Activated CD4-positive, alpha-beta T cell treated with anti-CD3 and anti-CD28 coated beads, Interleukin-2, amount 10 ng/mL, durations not matched to agents 24 days and 14 days (primary cell): ENCODE measurements at places on chromosomes 2 and 18.

DNA sequence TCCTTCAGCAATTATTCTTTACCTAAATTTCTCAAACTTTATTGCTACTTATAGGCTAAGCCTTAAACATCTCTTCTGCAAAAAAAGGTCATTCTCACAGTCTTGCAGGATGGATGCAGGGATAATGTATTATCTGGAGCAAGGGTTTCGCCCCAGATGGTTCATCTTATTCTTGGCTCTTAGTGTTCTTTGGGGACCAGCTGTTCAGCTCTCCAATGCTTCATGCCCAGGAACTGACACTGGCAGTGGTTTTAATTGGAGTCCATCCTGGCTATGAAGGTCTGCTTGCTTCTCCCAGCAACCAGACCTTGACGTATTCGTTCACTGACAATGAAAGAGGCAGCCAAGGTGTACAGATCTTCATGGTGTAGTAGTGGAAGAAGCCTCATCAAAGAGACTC is 331.9 kb downstream of the SLC8A1 start:
- no peak overlapping the region for H3K27ac ChIP-seq
- no peaks in the 10 kb centered on the region for H3K4me1 ChIP-seq
- H3K4me3 ChIP-seq: no peak overlapping the region
- no peaks in the 10 kb centered on the region for H3K27me3 ChIP-seq

GRCh38 chr2:86249579-86250391 is 50.5 kb downstream of the MRPL35 start:
- peaks cover 11% of the 10 kb centered on the region for H3K27me3 ChIP-seq
- no peak overlapping the region for H3K4me3 ChIP-seq
- DNase-seq: no peak
- H3K27ac ChIP-seq: no peak overlapping the region
- H3K36me3 ChIP-seq: no peaks in the 10 kb centered on the region

DNA sequence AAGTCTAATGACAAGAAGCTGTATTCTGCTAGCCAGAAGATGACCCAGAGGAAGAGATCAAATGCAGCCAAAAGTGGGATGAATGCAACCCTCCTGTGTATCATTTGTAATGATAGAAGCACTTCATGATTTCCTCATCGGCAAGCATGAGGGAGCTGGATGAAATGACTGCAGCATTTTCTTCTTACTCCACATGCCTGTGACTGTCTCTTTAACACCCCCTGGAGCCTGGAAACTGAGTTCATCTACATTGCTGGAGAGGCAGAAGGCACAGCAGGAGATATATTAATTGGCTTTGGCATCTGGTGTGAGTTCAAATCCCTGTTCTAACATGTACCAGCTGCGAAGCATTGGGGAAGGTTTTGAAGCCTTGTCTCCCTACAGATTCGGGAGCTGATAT is 37.7 kb downstream of the ID2 start:
- no peak for DNase-seq
- no peaks in the 10 kb centered on the region for H3K4me1 ChIP-seq
- H3K27me3 ChIP-seq: no peaks in the 10 kb centered on the region
- H3K27ac ChIP-seq: no peak overlapping the region
- H3K36me3 ChIP-seq: no peaks in the 10 kb centered on the region

DNA sequence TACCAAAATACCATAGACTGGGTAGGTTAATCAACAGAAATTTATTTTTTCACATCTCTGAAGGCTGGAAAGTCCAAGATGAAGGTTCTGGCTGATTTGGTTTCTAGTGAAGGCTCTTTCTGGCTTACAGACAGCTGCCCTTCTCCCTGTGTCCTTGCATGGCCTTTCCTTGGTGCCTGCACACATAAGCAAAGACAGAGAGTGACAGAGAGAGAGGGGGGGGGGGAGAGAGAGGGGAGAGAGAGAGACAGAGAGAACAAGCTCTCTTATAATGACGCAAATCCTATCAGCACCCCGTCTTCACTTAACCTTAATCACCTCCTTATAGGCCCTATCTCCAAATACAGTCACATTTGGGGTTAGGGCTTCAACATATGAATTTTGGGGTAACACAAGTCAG is 53.9 kb downstream of the INO80C start:
- H3K36me3 ChIP-seq: no peaks in the 10 kb centered on the region
- DNase-seq: no peak
- H3K27ac ChIP-seq: no peak overlapping the region
- peaks cover 2% of the 10 kb centered on the region for H3K27me3 ChIP-seq

DNA sequence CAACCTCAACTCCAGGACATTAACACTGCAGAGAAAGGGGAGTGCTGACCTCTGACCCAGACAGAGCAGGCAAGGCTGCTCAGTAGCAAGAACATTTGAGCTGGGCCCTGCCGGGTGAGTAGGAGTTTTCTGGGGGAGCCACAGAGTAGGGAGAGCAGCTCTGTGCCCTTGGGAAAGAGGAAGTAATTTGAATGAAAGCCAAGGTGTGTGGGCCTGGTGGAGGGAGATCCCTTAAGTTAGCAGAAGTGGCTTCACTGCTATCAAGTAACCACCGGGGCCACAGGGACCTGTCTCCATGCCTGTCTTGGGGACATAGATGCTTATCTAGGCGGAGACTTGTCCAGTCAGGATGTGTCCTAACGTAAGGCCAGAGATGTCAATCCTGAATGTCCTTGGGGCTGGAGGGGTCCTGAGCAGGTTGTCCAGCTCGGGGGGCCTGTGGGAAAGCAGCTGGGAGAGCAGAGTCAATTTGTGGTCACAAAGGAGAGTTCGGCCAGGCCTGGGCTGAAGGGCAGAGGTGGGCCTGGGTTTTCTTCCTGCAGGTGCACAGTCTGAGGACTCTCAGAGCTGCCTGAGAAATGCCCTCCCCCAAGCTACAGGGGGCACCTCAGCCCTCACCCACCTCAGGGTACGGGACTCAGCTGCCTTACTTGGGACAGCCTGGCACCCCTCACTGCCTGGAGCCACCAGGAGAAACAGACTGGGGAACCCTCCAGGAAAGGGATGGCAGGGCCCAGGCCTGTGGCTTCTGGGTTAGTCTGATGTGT is 15.0 kb upstream of the OTOF start:
- no peaks in the 10 kb centered on the region for H3K36me3 ChIP-seq
- no peak overlapping the region for H3K4me3 ChIP-seq
- no peaks in the 10 kb centered on the region for H3K4me1 ChIP-seq
- no peak overlapping the region for H3K27ac ChIP-seq
